Left forelimb (tissue), 1 donor: ENCODE measurements at places on chromosomes 3 and 15.
A peak's percentile ranks its signal among the peaks of the same experiment; 100 is the strongest.

GRCh38 chr15:77858792-77859490 is 218.6 kb downstream of the TBC1D2B start:
- DNase-seq: peak; percentile 47

DNA sequence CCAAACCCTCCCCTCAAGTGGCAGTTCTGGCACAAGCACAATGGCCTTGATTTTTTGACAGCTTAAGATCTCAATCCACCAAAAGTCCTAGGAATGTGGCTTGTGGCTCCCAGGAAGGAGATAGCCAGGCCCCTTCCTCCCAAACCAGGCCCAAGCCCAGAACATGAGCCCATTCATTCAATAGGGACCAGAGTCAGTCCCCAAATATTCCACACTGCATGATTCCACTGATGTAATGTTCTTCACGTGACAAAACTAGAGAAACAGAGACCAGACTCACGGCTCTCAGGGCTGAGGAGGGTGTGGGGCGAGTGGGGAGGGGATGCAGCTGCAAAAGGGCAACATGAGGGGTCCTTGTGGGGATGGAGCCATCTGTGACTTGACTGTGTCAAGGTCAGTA is 25.5 kb downstream of the ABTB1 start:
- DNase-seq: no peak

GRCh38 chr3:38379201-38379770 is 32.7 kb downstream of the XYLB start:
- DNase-seq: peak; percentile 26

DNA sequence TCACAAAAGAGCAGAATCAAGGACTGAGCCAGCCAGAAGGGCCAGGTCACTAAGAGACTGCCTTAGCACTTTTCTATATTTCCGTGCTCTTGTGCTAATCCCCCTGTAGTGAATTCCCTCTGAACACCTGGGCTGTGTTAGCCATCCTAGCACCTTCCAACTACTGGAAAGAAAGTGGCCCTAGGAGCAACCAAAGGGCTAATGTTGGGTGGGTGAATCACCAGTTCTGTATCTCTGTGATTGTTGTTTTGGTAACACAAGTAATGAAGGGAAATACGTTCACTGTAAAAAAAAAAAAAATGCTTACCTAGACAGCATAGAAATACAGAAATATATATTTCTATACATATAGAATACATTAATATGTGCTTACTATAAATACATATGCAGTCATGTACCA is 43.9 kb downstream of the PXYLP1 start:
- DNase-seq: no peak

DNA sequence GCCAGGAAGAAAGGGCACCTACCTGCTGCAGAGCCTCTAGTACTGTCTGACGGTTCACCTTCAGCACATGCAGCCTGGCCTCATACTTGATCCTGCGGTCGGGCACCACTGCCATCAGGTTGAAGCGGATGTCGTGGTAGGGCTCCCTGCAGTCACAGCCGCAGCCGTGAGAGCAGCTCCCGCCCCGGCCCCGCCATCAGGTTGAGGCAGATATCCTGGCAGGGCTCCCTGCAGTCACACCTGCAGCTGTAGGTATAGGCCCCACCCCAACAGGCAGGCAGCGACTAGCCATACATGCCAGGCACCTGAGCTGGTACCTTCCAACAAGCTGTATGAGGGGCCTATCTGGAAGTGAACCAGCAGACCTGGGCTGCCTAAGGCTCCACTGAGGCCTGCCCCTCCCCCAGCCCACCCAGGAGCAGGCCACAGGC is 38.7 kb downstream of the SEMA3G start:
- no peak for DNase-seq

GRCh38 chr3:76495216-76495615 is 544.7 kb upstream of the ROBO2 start:
- DNase-seq: no peak

- no peak for DNase-seq
Measured at GRCh38 chr3:189143771-189144170, 28.0 kb upstream of the TPRG1 start.

GRCh38 chr3:177482048-177482691 is 284.9 kb upstream of the TBL1XR1 start:
- no peak for DNase-seq

GRCh38 chr15:74240002-74240568 is 4.0 kb downstream of the CCDC33 start:
- peak; percentile 82 for DNase-seq

DNA sequence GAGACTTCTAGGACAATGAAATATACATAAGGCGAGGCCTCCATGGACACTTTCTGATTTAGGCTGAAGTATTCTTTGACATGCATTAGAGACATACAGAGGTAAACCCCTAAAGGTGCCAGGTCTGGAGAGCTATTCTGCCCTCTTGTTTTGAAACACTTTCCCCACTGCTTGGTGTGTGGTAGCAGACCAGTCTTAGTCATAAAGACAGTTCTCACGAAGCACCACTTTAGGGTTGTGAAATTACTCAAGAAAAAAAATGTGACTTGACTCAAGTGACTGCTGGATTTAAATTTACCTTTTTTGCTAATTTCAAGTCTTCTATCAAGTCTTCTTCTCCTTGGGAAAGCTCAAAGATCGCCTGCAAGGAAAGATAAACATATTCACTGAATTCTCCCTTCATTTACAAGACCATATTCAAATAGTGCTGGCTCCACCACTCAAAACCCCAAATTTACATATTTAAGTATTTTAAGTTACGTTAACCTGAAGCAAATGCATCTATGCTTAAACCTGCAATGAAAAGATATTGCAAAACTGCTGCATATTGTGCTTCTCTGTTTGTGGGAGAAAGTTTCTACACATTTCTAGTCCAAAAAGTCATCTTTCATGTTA is 48.4 kb downstream of the ARHGEF3 start:
- DNase-seq: no peak

DNA sequence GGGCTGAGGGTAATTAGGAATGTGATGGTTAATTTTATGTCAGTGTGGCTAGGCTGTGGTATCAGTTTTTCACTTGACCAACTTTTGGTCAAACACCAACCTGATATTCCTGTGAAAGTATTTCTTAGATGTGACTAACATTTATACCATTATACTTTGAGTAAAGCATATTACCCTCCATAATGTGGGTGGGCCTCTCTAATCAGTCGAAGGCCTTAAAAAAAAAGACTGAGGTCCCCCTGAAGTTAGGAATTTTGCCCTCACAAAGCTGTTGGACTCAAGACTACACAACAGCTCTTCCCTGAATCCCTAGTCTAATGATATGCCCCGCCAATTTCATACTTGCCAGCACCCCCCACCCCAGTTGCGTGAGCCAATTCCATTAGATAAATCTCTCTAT is 12.5 kb downstream of the SLMAP start:
- DNase-seq: no peak

DNA sequence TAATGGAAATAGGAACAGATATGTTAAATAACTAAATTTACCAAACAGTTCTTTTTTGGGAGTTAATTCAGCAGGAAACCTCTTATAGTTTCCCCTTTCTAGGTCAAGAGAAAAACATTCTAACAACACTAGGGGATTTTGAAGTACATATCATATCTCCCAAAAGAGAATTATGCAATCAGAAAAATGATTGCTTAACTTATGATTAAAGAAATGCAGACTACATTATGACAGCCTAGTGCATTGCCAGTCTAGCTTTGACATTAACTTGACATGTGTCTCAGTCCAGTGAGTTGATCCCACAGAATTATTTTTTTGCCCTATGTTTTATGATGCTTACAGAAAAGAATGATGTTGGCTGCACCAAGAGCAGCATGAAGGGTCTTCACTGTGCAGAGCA is 31.7 kb upstream of the NPHP3 start:
- no peak for DNase-seq

DNA sequence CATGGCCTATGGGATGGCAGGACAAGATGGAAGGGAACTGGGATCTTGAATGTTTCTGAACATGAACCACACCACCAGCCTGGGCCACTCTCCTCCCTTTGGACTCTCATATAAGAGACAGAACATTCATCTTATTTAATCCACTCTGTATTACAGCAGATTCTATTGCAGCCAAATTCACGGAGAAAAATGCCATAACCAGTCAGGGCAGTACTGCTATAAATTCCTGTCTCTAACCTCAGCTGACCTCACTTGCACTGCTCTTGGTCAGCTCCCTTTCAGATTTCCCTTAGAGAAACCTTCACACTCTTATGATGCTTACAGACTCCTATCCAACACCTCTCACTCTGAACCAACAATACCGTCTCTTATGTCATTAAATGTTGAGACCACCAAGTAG is 101.4 kb downstream of the RYK start:
- DNase-seq: no peak

DNA sequence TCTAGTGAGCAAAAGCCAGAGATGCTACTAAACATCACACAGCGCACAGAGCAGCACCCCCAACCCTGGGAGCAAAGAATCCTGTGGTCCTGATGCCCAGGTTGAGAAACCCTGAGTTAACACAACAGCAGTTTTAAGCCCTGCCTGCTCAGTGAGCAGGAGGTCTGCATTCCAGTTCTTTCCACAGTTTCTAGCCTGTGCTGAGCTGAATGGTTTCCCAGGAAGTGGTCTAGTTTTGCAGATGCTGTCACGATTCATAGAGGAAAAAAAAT is 171.1 kb upstream of the PROK2 start:
- no peak for DNase-seq

DNA sequence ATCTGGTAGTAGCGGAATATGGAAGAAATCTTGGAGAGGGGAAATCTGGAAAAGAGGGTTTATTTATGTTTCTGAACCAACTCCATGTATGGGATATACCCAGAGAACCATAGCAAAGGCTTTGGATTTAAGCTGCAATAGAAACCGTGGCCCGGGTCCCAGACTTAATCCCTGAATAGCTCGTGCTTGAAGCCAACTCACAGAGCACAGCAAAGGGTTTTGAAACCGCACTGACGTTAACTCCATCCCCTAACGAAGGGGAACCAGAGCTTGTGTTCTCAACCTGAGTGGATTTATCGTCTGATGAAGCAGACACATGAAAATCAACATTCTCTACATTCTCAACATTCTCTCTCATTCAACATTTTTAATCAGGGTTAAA is 154.6 kb downstream of the APBA2 start:
- peak; percentile 67 for DNase-seq

DNA sequence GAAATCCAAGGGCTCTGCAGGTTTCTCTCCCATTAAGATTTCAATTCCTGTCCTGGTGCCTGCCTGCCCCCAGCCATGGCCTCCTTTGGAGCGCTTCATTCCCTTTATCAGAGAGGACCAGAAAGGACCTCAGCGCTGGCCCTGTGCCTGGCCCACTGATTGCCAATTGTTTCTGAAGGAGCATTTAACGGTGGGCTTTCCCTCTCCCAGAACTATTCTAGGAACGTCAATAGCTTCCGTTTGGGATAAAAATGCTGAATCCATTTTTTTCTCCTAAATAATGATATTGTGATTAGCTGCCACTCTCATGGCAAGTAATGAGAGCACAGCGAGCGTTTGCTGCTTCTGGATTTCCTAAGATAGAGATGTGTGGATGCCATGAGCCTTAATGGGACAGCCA is 12.2 kb upstream of the SLC6A1 start:
- no peak for DNase-seq

DNA sequence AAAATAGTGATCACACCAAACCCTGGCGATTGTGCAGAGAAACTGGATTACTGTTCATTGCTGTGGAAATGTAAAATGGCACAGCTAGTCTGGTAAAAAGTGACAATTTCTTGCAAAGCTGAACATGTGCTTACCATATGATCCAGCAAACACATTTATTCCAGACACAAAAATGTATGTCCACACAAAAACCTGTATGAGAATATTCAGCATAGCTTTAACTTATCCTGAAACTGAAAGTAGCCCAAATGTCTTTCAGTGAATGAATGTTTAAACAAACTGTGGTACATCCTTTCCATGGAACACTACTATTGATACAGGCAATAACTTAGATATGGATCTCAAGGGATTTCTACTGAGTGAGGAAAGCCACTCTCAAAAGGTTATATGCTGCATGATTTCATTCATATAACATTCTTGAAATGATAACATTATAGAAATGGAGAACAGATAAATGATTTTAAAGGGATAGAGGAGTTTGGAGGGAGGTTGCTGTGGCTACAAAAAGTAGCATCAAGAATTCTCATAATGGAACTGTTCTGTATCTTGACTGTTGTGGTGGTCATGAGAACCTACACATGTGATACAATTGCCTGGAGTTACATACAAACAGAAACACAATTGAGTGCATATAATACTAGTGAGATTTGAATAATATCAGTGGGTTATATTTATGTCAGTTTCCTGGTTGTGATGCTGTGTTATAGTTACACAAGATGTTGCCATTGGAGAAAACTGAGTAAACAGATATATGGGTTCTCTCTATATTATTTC is 70.7 kb upstream of the DPH6 start:
- DNase-seq: no peak

DNA sequence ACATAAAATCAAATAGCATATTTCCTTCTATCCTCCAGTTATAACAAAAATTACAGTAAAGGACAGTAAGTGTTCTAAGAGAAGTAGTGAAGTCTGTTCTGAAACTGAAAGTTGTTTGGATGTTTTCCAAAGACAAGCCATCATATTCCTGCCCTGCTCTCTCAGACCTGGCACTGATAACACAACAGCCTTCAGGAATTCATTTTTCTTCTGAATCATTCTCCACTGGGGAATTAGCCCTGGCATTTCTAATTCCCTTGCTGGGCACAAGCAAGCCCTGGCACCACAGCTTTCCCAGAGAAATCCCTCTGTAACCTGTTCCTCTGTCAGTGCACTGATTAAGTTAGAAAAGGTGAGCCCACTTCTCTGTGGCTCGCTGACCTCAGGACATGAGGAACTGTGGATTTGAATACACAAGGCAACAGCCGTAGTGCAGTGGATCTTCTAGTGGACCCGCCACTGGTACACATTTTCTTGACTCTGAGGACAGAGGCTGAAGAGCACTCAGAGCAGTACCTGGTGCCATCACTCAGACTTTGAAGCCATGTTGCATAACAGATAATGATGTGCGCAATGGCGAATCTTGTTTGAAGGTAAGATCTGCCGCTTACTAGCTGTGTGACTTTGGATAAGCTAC is 61.6 kb downstream of the WWTR1 start:
- no peak for DNase-seq

- no peak for DNase-seq
Measured at GRCh38 chr15:43067717-43068461, 37.9 kb downstream of the UBR1 start.

DNA sequence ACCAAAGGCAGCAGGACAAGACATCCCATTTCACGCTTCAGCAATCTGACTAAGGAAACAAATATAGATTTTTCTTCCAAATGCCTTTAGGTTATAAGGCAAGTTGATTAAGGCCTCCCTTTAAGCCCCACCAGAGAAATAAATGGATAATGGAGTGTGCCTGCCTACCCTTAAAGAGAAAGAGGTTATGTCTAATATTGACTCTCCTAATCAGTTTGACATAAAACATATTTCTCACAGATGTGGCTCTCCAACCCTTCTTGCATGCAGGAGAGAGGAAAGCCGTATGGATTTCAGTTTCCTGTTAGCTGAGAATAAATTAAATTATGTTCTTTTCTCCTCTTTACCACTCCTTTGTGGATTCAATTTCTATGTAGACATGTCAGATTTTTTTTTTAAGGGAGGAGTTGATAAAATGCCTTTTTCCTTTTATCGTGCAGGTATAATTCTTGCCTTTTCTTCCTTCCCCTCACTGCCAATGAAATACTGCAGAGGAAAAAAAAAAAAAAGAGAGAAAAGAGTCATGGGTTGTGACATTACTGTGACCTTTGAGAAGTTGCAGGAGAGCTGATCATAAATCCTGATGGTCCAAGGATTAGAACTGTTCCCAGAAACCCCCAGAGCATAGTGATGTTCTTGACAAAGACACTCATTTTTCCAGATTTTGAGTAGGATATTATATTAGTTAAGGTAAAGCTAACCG is 355.3 kb upstream of the SLCO3A1 start:
- DNase-seq: no peak
